ENCODE measurements at places on chromosomes 12 and 14. TPM values are rescaled to one million over a fixed set of nuclear protein-coding genes. Genes with fewer than 3 reads are reported as not detected.
A peak's percentile ranks its signal among the peaks of the same experiment; 100 is the strongest.

DHRS4L2 gene
- 13.3 TPM for total RNA-seq

TAOK3 gene
- total RNA-seq: 76.0 TPM

IL26 gene
- total RNA-seq: not detected

CCDC38 gene
- total RNA-seq: 1.0 TPM

DNA sequence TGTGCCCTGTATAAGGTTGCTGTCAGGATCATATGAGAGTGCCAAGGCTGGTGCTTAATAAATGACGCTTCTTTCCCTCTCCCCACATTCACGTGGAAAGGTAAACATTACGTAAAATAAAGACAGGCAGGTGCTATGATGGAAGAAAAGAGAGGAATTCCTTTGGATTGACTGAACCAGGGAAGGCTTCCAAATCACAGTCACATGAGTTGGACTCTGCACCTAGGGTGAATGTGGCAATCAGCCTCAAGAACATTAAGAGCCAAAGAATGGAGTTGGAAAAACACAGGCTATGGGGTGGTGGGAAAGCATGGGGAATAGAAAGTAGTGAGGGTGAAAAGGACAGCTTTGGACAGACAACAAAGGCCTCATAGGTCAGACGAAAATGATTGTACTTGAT lies 473.1 kb downstream of the VRK1 start:
- no peaks in the 10 kb centered on the region for H3K36me3 ChIP-seq
- no peaks in the 10 kb centered on the region for H3K27me3 ChIP-seq
- no peak for DNase-seq
- no peak overlapping the region for H3K4me3 ChIP-seq
- H3K27ac ChIP-seq: no peak overlapping the region
- no peaks in the 10 kb centered on the region for H3K4me1 ChIP-seq

TIMM9 gene
- total RNA-seq: 28.0 TPM

- H3K4me3 ChIP-seq: no peak overlapping the region
- no peak for DNase-seq
- no peaks in the 10 kb centered on the region for H3K27me3 ChIP-seq
- no peak overlapping the region for H3K27ac ChIP-seq
- H3K4me1 ChIP-seq: no peaks in the 10 kb centered on the region
Observed at GRCh38 chr14:68854421-68854820, 61.6 kb upstream of the ZFP36L1 start.

DNA sequence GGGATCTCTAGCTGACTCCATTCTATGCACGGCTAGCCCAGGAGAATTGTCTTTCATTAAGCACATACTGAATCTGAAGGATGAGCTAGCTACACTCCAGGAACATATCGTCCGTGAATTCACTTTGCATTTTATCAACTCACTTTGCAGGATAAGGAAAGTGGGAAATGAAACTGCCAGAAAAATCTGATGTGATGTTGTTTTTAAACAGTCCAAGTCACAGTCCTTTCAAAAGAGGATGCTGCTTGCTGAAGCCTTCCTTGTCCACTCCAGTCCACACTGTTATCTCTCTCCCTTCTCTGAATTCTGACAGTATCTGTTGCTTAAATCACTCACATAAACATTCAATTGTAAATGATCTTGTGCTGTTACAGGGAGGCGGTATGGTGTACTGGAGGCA lies 12.7 kb upstream of the TMCC3 start:
- no peak for DNase-seq
- no peak overlapping the region for H3K27ac ChIP-seq
- H3K4me3 ChIP-seq: no peak overlapping the region
- H3K27me3 ChIP-seq: no peaks in the 10 kb centered on the region

KRT2 gene
- 0.23 TPM for total RNA-seq

GRCh38 chr14:102927878-102928411 lies 5.5 kb downstream of the AMN start:
- peaks cover 15% of the 10 kb centered on the region for H3K27me3 ChIP-seq
- peak overlapping the region; percentile 54 for H3K4me3 ChIP-seq
- peaks cover 34% of the 10 kb centered on the region for H3K4me1 ChIP-seq
- peak overlapping the region; percentile 18 for H3K27ac ChIP-seq
- no peak for DNase-seq

DNA sequence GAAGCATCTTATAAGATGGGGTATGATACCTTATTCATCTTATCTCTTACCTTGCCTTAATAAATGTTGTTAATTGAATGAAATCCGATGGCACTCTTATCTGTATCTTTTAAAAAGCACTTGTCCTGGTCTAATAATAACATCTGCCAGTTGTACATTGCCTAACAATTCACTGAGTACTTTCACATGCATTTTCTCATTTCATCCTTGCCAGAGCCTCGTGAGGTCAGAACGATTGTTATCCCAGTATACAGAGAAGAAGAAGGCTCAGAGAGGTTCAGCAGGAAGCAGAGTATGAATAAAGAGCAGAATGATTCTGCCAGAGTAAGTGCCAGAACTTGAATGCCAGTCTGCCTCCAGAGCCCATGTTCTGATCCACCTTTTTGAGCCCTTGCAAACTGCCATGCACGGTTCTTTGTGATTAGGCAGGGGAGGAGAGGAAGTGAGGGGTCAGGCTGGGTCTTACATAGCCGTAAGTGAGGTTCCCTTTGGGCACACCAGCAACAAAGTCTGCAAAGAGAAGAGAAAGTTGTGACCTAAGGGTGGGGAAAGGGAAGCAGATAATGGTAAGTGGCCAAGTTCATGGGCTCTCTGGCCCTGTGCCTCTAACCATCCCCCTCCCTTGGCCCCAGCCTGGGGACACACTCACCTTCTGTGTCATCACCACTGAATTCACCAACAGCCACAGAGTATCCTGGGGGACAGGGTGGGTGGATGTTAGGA lies 11.7 kb downstream of the ITGA5 start:
- no peaks in the 10 kb centered on the region for H3K27me3 ChIP-seq
- H3K4me3 ChIP-seq: no peak overlapping the region
- peak overlapping the region; percentile 11 for H3K27ac ChIP-seq
- H3K4me1 ChIP-seq: peaks cover 52% of the 10 kb centered on the region
- DNase-seq: no peak

DNA sequence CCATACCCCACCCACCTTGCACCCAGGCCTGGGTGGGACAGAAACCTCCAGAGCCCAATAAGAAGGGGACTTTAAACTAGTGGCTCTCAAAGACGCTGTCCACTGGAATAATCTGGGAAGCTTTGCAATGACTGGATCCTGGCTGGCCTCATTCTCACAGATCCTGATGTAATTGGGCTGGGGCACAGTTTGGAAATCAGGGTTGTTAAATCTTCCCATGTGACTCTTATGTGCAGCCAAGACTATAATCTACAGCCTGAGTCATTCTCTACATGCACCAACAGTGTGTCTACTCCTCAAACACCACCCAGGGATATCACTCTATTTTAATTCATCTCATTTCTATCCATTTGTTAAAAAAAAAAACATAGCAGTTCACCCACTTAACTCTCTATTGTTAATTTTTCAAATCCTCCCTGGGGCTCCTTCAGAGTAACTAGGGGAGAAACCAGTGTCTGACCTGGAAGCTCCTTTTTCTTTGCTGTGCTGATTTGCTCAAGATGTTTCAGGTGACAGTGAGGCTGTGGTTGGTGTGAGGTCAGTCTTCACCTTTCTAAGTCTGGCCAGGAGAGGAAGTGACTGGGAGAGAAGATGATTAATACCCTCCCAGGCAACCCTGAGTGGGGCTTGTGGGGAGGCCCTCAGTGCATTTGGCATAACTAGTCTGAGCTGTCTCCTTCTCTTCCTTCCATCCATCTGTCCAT lies 211.6 kb upstream of the SFSWAP start:
- H3K27ac ChIP-seq: no peak overlapping the region
- DNase-seq: no peak

GRCh38 chr12:132075026-132075713 lies 68.9 kb downstream of the DDX51 start:
- H3K36me3 ChIP-seq: peaks cover 61% of the 10 kb centered on the region
- no peak for DNase-seq
- no peaks in the 10 kb centered on the region for H3K4me1 ChIP-seq
- H3K4me3 ChIP-seq: no peak overlapping the region
- H3K27ac ChIP-seq: no peak overlapping the region
- H3K27me3 ChIP-seq: no peaks in the 10 kb centered on the region

DNA sequence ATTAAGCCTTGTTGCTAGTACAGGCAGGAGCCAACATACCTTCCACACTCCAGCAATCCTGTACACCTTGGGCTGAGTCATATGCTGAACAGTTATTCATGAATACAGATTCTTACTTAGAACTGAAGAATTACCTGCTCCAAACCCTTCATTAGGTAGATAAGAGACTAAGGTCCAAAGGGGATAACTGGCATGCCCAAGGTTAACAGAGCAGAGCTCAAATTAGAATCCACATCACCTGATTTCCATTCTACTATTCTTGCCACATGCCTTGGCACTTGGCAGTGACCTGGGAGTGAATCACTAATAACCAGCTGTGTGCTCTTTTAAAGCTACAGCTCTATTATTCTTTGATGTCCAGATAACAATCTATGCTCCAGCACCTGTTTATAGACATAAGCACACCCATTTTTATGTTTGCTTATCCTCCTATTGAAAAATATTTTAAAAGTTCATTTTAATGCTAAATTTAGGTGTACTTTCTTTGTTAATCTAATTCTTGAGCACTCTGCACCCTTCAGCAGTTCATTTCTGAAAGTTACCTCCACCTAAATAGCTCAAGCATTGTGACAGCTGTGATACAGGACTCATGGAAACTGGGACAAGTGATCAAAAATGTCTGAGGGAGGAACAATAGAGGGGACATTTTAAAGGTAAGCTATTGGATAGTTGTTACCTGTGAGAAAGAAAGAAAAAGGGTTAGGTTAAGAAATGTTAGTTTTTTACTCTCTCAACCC lies 19.4 kb downstream of the LPCAT3 start:
- H3K36me3 ChIP-seq: peaks cover 12% of the 10 kb centered on the region
- H3K27ac ChIP-seq: no peak overlapping the region
- no peaks in the 10 kb centered on the region for H3K27me3 ChIP-seq
- no peak overlapping the region for H3K4me3 ChIP-seq
- H3K4me1 ChIP-seq: peaks cover 4% of the 10 kb centered on the region

DNA sequence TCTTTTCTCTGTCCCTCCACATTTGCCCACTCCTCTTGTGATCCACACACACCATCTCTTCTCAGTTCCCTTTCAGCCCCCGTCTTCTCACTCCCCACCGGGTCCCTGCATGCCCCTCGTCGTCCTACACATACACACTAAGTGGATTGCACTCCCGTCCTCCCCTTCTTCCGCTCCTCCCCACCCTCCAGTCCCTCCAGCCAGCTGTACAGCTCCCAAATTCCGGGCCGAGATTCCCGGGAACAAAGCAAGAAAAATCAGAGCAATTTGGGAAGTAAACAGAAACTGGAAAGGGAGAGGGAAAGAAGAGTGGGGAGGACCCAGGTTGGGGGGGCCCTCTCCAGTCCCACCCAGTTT lies 282 bp upstream of the IGFBP6 start:
- peak overlapping the region; percentile 16 for H3K27ac ChIP-seq
- H3K27me3 ChIP-seq: no peaks in the 10 kb centered on the region
- DNase-seq: no peak
- no peaks in the 10 kb centered on the region for H3K36me3 ChIP-seq
- peaks cover 32% of the 10 kb centered on the region for H3K4me1 ChIP-seq

DNA sequence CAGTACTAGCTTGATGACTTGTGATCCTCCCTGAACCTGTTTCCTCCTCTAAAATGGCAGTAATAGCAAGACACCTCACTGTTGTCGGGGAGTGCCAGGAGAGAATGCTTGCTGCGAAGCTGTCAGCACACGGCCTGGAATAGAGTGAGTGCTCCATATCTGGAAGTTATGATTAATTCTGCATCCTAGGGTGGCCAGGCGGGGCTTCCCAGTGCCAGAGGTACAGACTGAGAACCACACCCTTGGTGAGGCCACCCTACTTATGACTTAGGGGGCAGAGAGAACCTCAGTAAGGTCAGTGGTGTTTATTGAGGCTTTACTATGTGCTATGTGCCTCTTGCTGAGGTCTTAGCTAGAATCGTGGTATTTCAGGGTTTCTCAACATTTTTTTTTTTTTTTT lies 20.1 kb downstream of the MORN3 start:
- DNase-seq: no peak
- H3K4me3 ChIP-seq: no peak overlapping the region
- H3K36me3 ChIP-seq: no peaks in the 10 kb centered on the region

All from CD4-positive, alpha-beta memory T cell (primary cell).